ENCODE measurements at places on chromosomes 12 and 14.

GRCh38 chr12:49161092-49161795 lies 27.6 kb downstream of the TUBA1A start:
- no peak for DNase-seq

DNA sequence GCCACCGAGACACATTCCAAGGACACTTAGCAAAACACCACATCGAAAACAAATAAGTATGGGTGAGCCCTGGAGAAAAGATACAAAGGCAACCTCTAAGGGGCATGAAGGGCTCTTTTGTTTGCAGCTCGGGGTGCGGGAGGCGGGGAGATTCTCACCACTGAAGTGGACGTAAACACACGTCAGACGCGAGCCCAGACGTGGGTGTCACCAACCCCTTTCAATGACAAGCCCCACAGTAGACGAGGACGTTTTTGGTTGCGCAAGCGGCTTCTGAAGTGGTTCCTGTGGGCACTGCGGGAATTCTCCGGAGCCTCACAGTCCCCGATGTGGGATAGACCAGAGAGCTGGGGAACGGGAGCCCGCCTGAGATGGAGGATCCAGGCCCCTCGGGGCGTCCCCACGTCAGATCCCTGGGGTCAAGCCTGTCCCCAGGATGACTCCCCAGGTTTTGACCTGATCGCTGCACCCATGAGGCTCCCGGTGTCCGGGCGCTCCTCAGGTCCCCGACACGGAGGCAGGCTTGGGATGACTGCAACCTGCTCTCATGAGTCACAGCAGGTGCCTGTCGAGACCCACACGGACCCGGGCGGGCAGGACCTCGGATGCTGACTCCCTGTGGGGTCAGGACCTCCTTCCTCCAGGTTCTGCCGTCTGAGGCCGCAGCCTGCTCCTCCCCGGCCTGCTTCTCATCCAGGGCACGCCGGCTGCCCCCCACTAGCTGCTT lies 20.3 kb upstream of the ADGRD1 start:
- no peak for DNase-seq

- no peak for DNase-seq
Measured at GRCh38 chr12:108449478-108449877, 65.6 kb upstream of the FICD start.

- DNase-seq, result no peak
Measured at GRCh38 chr12:50988871-50989270, 36.5 kb downstream of the HIGD1C start.

GRCh38 chr14:105013150-105013785 lies 7.6 kb downstream of the CDCA4 start:
- no peak for DNase-seq

- DNase-seq, result no peak
Measured at GRCh38 chr12:1517734-1518525, 76.5 kb downstream of the FBXL14 start.

GRCh38 chr12:22935501-22935900 lies 310.5 kb downstream of the ETNK1 start:
- DNase-seq, result no peak

DNA sequence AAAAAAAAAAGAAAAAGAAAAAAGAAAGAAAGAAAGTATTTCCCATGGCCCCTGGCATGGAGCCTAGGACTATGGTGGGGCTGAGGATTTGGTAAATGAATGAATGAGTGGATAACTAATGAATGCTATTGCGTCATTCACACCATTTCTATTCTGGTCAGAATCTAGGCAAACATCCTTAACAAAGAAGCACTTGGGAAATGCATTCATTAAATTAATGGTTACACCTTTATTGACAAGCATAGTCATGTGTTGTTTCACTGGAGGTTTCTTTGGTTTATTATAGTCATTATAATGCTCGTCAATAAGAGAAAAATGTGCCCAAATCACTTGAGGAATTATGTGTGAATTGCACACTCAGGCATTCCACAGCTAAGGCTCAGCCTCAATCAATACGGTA lies 13.6 kb upstream of the AQP2 start:
- DNase-seq, result no peak

DNA sequence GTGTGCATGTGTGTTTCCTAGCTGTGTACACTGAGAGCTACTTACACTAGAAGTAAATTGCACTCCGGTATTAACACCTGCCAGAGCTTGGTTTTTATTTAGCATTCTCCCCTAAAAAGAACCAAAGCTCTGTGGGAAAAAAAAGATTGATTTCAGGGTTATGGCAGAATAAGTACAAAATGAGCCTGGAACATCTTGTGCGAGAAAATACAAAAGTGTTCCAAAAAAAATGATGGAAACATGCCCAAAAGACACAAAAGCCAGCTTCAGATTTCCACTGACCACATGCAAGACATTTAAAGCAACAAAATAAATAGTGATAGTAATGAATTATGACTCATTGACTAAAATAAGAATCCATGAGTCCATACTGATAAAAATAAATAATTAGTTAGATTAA lies 188.3 kb downstream of the GXYLT1 start:
- DNase-seq, result no peak

- DNase-seq, result no peak
Measured at GRCh38 chr12:115922952-115923564, 354.4 kb downstream of the MED13L start.

DNA sequence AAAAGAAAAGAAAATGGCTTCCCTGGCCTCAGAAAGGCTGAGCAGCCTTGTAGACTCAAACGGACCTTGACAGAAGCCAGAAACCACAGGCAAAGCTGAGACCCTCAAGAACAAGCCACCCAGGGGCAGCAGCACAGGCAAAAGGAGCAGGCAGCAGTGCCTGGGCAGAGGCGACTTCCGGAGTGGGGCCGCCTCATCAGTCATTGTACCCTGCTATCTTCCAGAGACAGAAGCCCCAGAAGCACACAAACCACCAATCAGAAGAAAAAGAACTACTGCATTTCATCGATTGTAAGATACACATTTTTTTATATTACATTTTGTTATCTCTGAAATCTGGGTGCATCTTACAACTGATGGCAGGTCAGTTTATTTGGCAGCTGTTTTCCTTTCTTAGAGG lies 58.2 kb upstream of the ZFP36L1 start:
- no peak for DNase-seq

DNA sequence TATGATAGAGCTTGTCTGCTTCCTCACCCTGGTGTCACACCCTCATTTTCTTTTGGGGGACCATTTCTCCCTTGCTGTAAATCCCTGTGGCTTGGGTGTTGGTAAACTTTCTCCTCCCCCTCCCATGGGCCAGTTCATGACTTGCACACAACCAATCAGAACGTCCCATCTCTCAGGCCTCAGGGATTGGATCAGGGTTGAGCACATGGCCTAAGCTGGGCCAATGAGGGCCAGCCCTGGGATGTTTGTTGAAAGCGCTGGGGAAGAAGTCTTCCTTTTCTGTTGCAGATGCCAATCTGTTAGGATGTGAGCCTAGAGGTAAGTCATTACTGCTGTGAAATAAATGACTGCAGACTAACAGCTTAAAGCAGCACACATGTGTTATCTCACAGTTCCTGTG lies 136.7 kb downstream of the AACS start:
- DNase-seq, result no peak

DNA sequence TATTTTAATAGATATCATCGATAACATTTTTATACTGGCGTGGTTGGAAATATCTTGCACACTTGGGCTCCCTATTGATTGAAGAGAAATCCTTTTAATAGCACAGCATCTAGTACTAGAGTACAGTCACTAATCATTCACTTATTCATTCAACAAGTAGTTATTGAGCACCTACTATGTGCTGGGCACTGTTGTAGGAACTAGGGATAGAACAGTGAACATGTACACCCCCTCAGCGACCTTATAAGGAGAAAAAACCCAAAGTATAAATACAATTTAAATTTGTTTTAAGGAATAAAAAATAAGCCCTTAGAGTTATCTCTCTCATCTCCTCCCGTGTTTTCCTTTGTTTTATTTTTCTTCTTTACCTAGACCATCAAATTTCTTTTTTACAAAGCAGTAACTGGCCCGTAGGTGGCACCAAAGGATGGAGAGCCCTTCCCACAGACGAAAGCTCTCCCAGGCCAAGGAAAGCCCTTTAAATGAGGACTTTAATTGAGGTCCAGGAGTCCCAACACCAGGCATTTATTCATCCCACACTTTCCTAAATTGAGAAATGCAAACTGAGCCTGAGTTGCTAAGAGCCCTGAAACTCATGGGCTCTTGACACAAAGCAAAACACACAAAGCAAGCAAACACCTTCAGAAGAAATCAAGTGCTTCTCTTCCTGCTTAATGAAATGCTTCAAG lies 29.0 kb downstream of the PEBP1 start:
- DNase-seq, result peak; percentile 18

DNA sequence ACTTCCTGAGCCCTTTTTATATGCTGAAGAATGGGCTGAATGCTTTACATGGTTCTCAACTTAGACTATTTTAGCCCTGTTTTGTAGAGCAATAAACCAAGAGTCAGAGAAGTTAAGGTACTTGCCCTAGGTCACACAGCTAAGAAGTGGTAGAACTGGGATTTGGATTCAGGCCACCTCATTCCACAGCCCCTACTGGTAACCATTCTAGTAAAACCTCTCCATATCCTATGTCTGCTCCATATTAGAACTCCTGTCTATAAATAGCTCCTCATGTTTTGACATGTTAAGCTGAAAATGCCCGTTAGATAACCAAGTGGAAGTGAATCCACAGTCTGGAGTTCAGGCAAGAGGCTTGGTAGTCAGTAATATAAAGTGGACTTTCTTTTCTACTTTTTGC lies 111.6 kb downstream of the HECTD4 start:
- DNase-seq, result no peak

- DNase-seq, result no peak
Measured at GRCh38 chr14:29310210-29310609, 543.6 kb downstream of the FOXG1 start.

- DNase-seq, result no peak
Measured at GRCh38 chr12:54371328-54372112, 7.2 kb upstream of the GPR84 start.

DNA sequence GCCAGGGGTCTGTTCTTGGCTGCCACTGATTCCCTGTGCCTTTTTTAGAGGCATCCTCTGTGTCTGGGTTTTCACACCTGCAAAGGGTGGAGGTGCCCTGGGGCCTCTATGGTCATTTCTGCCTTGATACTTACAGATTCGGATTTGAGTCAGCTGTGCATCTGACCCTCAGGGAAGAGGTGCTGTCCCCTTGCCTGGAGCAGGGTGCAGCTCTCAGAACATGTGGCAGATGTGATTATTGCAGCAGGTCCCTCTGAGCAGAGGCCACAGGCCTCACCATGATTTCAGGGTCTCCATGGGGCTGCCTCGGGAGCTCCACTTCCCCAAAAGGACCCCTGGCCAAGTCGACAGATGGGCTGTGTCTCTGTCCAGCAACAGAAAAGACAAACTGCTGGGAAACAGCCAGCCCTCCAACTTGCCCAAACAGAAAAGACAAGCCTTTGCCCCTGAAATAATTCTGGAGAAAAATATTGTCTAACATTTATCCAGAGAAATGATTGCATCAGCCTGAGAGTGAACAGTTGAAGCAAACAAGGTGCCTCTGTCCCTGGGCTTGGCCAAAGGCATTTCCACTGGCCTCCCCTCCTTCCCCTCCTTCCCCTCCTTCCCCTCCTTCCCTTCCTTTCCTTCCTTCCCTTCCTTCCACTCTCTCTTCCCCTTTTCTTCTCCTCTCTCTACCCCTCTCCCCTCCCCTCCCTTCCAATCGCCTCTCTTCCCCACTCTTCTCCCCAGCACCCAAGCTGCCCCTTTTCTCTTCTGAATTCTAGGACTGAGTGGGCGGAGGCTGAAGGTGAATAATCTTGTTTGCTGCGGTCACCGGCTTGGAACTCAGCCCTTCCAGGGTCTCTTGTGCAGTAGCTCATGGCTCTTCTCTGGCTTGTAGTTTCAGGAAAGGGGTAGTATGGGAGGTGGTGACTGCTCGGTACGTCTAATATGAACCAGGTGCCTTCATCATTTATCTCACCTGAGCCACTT lies 676 bp downstream of the SERPINA3 start:
- no peak for DNase-seq

GRCh38 chr12:56061982-56062381 lies 18.0 kb upstream of the ERBB3 start:
- no peak for DNase-seq

- peak; percentile 34 for DNase-seq
Measured at GRCh38 chr12:108724054-108724889, 7.0 kb downstream of the CORO1C start.

DNA sequence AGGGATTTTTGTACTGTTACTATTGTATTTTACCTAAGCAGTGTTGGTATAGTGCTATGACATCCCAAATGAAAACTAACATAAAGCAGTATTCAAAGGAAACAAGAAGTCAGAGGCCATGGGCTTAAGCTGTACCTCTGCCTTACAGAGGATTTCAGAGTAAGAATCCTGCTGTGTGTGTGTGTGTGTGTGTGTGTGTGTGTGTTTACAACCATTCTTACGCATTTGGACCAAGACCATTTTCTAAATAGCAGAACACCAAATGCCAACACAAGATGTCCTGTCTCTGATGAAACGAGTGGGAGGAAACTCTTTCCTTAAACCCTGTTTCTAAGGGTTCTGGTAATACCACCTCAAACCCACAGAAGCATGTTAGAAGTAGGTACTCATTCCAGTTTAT lies 64.4 kb downstream of the PPP1R36 start:
- DNase-seq, result no peak

- DNase-seq, result no peak
Measured at GRCh38 chr14:53948205-53948884, 8.3 kb downstream of the BMP4 start.

DNA sequence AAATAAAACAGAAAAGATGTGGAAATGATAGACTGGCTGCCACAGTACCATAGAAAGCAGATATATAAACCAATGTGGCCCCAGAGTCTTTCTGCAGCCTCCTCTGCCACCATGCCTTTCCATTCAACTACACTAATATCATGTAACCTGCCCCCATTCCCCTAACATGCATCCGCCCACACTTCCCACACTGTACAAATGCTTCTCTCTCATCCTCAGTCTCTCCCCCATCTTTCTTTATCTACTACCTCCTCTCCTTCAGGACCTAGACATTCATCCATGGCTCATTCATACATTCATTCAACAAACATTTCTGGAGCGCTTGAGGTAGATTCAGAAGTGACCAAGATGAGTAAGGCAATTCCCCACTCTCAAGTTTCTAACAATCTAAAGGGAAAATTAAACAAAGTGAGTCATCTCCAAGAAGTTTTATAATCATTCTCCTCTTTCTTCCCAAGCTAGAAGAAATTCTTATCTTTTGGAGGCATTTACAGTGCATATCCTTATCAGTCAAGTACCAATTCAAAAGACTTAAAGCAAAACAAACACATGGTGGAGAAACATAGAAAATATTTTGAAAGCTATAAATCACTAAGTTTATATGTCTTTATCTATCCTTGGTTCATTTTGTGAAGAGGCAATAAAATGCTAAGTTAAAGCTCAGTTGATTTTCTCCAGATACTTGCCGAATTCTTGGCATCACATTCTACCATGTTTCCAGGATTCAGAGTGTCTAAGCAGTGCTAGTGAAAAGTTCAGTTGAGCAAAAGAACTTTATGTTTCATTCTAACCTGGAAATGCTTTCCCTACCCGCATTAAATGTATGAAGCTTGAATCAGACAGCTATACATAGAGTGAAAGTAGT lies 70.5 kb upstream of the FRMD6 start:
- no peak for DNase-seq

- no peak for DNase-seq
Measured at GRCh38 chr12:118098401-118098800, 5.4 kb downstream of the VSIG10 start.

GRCh38 chr12:113261847-113262470 lies 40.7 kb downstream of the TPCN1 start:
- DNase-seq, result peak; percentile 63

Measured in activated CD4-positive, alpha-beta T cell treated with anti-CD3 and anti-CD28 coated beads for 48 hours (primary cell).